Activated CD8-positive, alpha-beta memory T cell treated with anti-CD3 and anti-CD28 coated beads for 1 hour (primary cell): ENCODE measurements at places on chromosomes 16 and 17.
A peak's percentile ranks its signal among the peaks of the same experiment; 100 is the strongest.

DNA sequence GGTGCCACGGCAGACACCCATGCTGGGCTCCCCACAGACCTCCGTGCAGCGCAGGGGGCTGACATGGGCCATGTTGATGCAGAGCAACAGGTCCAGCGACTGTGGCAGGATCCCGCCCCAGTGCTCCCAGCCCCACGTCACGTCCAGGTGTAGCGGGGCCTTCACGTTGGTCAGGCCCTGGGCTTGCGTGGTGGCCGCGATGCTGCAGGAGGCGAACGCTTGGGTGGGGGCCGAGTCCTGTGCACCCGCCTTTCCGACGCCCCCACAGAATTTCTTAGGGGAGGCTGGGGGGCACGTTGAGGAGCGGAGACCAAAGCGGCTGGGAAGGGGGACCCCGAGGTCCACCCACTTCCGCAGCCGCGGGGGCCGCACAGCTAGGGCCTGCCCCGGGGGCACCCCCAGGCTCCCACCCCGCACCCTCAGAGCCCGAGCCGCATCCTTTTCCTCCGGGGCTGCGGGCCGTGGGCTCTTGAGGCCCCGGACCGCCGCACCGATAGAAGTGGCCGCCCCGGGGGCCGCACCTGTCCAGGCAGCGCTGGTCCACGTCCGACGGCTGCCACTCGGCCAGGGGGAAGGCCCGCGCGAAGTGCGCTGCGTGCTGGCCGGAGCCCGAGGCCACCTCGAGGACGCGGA, 416 bp downstream of the METTL26 start:
- DNase-seq, result no peak

- DNase-seq, result peak; percentile 44
Observed at GRCh38 chr17:80866050-80866793, 125.4 kb upstream of the CHMP6 start.

DNA sequence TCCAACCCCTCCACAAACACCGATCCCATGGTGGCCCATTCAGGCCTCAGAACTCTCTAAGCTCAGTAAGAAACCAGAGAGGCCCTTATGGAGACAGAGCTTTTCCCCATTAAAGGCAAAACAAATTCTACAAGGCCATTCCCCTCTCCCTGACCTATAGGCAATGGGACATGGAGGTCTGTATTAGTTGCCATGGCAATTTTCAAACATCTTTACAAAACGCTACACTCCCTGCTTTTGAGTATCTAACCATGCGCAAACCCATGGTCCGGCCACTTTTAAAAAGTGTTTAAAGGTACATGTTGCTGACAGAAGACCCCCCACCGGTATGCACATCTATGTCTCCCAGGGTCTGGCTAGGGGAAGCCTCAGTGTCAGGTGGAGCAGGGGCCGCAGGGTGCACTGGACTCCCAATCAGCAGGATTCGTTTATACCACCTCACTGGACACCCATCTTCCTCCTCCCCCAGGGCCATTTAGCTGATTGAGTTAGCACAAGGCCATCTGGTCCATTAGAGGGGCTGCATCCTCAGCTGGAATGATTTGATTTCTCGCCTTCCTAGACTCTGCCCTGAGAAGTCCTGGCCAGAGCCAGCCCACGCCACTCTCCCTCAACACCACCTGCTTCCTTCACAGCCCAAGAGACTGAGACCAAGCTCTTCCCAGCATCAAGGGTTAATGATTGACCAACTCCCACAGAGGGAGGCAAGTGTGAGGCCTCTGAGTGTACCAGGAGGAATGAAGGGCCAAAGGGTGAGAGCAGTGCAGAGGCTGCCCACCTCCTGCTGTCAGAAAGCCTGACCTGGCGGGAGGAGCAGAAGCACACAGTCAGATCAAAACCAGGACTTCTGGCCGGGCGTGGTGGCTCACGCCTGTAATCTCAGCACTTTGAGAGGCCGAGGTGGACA, 10.9 kb downstream of the ACLY start:
- no peak for DNase-seq

DNA sequence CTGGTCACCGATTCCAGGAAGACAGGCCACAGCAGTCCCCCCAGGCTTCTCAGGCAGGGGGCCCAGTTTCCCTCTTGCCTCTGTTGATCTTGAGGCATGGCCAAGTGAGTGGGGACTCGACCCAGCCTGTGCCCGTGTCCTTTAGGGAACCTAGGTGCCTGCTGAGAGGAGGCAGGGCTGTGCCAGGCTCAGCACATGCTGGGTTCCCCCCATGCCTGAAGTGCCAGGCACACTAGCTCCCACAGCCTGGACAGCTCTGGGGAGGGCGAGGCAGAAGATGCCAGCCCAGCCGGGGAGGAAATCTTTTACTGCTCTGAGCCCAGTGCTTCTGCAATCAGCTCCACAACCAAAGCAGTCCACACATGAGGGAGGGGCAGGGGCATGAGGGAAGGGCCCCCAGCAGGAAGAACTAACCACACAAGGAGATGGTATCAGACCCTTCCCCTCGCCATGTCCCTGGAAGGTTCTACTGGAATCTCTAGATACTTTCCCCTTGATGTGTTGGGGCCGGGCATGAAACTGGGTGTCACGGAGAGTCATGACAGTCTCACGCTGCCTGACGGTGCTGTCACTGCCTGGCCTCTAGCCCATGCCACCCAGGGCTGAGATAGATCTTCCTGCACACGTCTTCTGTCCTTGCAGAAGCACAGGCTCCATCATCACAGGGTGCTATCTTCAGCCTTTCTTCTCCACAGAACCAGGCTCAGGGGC, 25.5 kb downstream of the MYO18A start:
- no peak for DNase-seq

DNA sequence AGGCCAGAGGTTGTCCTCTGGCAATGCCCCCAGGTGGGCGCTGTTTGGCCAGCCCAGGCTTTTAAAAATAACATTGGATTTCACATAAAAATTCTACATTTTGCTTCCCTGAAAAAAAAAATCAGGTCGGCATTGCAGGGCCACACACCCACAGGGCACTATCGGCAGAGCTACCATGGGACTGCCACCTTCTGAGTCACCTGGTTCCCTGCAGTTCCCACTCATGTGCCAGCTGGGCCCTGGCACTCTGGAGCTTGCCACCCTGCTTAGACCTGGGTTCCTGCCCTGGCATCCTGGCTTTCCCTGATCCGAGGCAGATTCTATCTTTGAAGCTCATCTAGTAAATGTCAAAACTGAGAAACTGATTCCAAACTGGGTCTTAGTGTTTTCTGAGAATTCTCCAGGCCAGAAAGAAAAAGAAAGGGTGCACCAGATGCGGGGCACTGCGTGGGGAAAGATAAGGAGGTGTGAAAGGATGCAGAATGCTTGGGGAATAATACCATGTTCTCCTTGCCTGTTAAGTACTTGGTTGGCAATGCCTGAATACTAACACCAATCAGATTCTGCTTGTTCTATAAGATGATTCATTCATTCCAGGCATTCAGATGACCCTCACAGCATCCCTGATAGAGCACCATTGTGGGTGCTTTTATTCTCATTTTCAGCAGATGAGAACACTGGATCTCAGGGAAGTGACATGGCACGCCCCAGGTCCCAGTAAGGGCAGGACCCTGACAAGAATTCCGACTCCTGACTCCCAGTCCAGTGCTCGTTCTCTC, 51.8 kb downstream of the RAI1 start:
- DNase-seq, result no peak

DNA sequence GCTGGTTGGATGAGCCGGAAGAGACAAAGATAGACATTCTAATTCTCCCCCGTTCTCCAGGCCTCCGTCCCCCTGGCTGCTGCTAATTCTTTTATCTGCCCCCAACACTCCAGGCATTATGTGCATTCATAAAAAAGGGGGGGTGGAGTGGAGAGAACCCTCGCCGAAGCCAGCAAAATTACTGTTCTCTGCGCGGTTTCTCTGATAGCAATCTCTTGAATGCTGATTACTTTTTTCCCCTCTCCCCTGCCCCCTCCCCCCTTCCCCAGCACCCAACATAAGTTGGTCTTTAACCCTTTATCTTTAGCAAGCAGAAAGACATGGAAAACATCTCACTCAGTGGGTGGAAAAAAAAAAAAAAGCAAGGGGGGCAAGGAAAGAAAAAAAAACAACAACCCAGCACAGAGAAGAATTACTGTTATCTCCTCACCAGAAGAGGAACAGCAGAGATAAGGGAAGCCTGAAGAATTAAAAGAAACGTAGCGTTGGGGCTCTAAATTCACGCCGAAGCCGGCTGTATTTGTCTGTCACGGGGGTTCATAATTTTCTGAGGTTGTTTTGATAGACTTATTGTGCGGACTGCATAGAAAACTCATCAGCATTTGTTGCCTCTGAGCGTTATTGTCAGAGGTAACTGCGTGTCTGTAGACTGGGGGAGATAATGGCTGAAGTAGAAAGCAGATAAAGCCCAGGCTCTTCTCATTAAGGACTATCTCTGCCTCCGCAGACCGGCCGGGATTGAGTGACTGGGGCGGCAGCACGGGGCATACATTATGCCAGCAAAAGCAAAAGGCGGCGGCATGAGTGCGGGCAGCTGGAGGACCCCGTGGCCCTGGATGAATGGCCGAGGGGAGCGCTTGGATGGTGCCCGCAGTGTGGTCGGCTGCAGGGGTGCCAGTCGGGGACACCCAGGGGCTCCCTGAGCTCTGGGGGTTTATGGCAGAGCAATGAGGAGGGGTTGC, 126.9 kb downstream of the MRM1 start:
- no peak for DNase-seq

DNA sequence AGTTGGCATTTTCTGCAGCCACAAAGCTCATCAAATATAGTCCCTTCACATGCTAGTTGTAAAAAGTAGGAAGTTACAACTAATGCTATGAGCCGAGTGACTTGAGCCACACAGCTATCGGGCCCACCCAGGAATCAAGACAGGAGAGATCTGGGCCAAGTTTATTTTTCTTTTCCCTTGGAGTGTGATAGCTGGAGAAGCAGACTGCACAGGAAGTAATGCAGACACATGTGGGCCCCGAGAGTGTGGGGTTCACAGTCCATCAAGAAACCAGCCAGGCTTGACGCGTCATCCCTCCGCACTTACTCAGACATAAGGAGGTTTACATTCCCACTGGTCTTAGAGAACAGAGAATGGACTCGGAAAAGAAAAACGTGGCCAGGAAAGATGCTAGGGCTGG, 403.1 kb upstream of the CDH11 start:
- no peak for DNase-seq

- no peak for DNase-seq
Observed at GRCh38 chr16:1094124-1094479, 1.9 kb downstream of the C1QTNF8 start.

- no peak for DNase-seq
Observed at GRCh38 chr16:87153326-87153725, 163.9 kb downstream of the C16orf95 start.

DNA sequence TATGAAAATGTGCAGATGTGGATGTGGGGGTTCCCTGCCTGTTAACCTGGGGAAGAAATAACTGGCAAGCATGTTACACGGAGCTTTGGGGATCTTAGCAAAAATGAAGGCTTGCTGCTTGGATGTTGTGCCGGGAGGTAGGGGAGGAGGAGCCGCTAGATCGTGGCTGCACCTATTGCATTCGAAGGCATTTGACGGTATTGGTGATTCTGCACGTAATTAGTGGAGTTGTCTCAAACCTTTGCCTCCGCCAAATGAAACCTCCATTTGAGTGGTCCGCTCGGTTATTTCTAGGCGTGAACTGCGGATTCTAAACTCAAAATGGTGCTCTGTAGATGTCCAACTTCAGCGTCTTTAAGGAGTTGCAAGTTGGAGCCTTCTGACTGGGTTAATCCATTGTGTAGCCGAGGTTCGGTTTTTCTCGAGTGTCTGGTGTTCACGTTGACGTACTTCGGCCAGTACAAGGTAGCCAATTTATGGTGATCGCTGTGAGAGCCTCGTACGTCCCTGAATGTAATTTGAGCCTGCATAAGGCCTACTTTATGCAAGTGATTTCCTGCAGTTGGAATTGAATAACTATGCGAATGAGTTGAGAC, 1.5 kb downstream of the TNRC6C start:
- DNase-seq, result no peak

- no peak for DNase-seq
Observed at GRCh38 chr17:81870981-81871386, at the start of gene ARHGDIA. Gene ARHGDIA, minus strand, starts transcription at chr17:81871337. Its CDS starts 1,407 bp downstream, at chr17:81869930.

- no peak for DNase-seq
Observed at GRCh38 chr16:73710526-73710925, 586.1 kb upstream of the PSMD7 start.

GRCh38 chr17:30549864-30550511, 72.8 kb downstream of the GOSR1 start:
- DNase-seq, result no peak

GRCh38 chr16:74451951-74452758, 30.9 kb upstream of the CLEC18B start:
- DNase-seq, result no peak

GRCh38 chr17:8121681-8122421, 2.1 kb downstream of the HES7 start:
- DNase-seq, result no peak

- DNase-seq, result no peak
Observed at GRCh38 chr16:69784586-69784985, 22.5 kb downstream of the WWP2 start.

- peak; percentile 72 for DNase-seq
Observed at GRCh38 chr16:29807426-29808218, 1.3 kb downstream of the MAZ start.

DNA sequence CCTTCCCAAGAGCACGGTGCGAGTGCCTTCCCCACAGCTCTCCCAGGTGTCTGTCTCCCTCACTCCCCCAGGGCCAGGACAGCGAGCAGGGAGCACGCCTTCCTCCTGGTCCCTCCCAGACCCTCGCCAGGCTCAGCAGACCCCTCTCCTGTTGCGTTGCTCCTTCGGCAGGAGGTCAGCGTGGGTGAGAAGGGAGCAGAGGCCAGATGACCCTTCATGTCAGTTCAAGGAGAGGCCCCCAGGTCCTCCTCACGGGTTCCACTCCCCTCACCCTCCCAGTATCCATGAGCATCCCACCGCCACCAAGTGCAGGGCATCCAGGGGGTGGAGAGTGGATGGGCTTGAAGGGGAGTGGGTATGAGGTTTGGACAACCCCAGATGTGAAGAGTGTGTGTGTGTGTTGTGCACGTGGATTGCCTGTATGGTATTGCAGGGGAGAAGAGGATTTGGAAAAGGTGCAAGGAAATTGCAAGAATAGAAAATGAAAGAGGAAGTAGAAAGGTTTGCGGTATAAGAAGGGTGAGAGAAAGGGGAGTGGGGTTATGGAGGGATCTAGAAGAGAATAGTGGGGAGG, 17.7 kb downstream of the SGCA start:
- DNase-seq, result no peak

GRCh38 chr17:5581655-5582054, 2.7 kb downstream of the NLRP1 start:
- DNase-seq, result no peak

DNA sequence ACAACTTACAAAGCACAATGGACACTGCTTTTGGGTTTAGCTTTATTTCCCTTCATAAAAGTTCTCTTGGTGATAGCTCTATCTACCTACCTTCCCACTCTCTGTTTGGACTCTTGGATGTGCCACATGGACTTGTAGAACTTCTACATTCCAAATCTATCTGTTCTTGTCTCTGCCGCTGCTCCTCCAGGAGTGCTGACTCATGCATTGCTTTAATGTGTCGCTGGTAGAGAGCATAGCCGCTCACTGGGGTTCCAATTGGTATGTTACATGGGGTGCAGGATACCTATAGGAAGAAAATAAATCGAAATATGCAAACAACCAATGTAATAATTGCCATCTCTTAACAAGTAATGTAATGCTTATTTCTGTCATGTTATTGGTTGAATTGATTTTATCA, 92.1 kb downstream of the TTC19 start:
- no peak for DNase-seq
